ENCODE measurements at places on chromosomes 4 and X.

- DNase-seq = no peak
These were observed 22.9 kb upstream of the PDLIM5 start for GRCh38 chr4:94428884-94429283.

DNA sequence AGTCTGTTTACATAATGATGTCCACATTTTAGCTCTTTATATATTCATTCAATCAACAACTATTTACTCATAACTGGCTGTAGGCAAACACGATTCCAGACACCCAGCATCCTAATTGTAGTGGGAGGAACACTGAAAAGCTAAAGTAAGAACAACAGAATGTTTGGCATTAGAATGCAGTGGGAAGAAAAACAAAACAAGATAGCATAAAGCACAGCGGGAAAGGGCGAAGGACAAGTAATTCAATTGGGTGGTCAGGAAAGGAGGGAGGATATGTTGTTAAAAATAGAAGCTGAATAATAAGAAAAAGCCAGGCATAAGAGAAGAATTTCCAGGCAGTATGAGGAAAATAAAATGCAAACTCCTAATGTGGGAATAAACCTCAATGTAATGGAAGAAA, 189.5 kb upstream of the FAT4 start:
- DNase-seq = no peak

GRCh38 chr4:1384675-1385372, 21.4 kb downstream of the NKX1-1 start:
- no peak for DNase-seq

GRCh38 chrX:150449313-150449712, 86.2 kb downstream of the MAMLD1 start:
- no peak for DNase-seq

DNA sequence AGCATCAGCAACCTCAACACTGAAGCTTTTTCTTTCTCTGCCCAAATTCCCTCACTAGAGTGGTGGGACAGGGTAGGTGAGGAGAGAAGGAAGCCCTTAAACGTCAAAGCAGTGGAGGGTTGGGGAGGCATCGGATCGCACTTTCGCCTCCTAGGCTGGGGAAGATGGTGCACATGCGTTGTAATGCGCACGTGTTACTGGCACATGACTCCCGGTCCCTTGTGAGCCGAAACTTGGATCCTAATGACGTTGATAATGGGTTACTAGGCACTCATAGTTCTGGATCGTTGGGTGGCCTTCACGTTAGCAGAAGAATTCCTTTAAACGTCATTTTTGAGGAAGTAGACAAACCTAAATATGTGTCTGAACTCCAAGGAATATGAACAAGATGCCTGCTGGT, at the start of gene CBLL2:
Gene CBLL2, plus strand, starts transcription at position 301 of the 400 bp plus-strand sequence. Its CDS starts 79 bp downstream, at position 380.
- DNase-seq = no peak

GRCh38 chrX:53398216-53398615, 24.2 kb downstream of the SMC1A start:
- DNase-seq = no peak

- DNase-seq = no peak
These were observed 342.5 kb upstream of the GATB start for GRCh38 chr4:152103181-152103901.

GRCh38 chrX:98931216-98931615, 1478.9 kb downstream of the PCDH19 start:
- no peak for DNase-seq

- no peak for DNase-seq
These were observed 172.5 kb downstream of the RAP1GDS1 start for GRCh38 chr4:98433691-98434090.

- no peak for DNase-seq
These were observed 21.0 kb downstream of the ATP2B3 start for GRCh38 chrX:153538424-153538823.

DNA sequence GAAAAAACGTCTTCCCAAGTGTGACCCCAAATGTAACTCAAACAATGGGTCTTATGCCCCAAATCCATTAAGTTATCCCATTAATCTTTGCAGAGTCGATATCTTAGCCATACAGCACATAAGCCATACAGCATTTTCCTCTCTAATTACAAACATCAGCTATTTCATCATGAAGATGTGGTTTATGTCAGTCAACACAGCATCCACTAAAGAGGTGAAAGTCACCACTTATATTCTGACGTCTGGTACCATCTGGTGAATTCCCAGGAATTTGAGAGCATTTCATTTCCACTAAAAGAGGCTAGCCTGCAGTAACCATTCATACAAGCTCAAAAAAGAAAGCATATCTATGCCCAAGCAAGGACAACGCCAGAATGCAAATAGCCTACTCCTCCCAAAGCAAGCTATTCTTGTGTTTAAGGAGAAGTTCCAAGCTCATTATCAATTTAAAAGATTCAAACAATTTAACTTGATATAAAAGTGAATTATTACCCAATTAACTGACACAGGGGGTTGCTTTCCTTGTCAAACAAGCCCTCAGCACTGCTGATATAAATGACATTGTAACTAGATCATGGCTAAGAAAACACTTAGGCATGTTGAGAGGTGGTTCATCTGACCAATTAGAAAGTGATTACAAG, 203.3 kb downstream of the ANTXR2 start:
- DNase-seq = no peak

GRCh38 chrX:49754233-49754857, 58.6 kb upstream of the PAGE1 start:
- peak; percentile 59 for DNase-seq

DNA sequence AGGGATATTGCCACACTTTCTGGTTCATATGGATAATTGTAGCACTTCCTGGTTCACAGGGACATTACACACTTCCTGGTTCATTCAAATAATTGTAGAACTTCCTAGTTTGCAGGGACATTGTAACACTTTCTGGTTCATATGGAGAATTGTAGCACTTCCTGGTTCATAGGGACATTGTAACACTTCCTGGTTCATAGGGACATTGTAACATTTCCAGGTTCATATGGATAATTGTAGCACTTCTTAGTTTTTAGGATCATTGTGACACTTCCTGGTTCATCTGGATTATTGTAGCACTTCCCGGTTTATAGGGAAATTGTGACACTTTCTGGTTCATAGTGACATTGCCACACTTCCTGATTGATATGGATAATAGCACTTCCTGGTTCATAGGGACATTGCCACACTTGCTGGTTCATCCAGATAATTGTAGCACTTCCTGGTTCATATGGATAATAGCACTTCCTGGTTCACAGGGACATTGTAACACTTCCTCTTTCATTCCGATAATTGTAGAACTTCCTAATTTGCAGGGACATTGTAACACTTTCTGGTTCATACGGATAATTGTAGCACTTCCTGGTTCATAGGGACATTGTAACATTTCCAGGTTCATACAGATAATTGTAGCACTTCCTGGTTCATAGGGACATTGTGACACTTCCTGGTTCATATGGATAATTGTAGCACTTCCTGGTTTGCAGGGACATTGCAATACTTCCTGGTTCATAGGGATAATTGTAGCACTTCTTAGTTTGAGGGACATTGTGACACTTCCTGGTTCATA, 59.2 kb upstream of the CD99 start:
- peak; percentile 65 for DNase-seq

DNA sequence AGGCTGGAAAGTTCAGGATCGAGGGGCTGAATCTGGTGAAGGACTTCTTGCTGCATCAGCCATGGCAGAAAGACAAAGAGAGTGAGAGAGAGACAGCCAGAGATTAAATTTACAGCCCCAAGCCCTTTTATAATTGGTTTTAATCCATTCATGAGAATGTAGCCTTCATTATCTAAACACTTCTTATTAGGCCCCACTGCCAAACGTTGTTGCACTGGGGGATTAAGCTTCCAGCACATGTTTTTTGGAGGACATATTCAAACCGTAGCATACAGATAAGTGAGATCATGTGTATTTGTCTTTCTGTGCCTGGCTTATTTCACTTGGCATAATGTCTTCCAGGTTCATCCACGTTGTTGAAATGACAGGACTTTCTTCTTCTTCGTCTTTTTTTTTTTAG, 524.7 kb downstream of the SPRY1 start:
- DNase-seq = no peak

DNA sequence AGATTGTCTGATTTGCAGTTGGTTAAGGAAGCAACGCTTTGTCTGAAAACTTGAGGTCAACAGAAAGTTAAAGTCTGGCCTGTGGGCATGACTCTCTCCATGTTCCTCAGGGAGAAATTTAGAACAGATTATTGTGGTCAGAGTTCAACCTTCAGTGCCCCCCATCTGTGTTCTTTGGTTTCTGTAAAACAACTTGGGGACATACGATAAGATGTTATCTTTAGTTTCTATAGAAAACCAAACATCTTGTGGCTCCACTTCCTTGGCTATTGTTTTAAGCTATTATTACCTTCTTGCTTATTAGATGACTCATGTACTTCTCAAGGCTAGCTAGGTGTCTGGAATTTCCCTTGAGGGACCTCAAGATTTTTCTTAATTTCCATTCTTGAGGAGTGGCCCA, 507.7 kb downstream of the PDHA2 start:
- DNase-seq = no peak

GRCh38 chr4:4334798-4335520, 44.9 kb downstream of the ZBTB49 start:
- DNase-seq = peak; percentile 30

DNA sequence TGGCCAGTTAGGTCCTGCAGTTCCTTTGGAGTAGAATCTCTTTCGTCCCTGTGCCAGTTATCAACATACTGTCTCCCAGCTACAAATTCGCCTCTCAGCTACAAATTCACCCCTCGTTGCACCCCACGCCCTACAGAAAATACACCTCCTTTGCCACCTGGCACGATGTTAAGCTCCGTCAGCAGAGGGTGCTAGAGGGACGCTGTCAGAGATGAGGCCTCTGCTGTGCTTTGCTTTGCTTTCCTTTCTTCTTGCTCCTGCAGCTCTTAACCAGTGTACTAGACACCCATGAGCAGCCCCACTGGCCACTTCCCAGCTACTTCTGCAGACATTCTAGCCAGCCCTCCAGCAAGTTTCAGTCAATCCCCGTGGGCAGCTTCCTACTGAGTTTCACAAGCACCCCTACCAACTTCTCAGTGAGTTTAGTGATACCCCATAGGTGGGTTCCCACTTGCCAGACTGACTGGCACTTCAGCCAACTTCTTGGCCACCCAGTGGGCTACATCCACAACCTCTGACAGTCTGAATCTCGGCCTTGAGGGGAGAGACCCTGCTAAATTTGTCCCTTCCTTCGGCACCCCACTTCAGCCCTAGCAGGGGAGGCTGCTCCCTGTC, 21.8 kb downstream of the HAUS3 start:
- peak; percentile 53 for DNase-seq

GRCh38 chrX:10949541-10949940, 161.6 kb upstream of the HCCS start:
- no peak for DNase-seq

DNA sequence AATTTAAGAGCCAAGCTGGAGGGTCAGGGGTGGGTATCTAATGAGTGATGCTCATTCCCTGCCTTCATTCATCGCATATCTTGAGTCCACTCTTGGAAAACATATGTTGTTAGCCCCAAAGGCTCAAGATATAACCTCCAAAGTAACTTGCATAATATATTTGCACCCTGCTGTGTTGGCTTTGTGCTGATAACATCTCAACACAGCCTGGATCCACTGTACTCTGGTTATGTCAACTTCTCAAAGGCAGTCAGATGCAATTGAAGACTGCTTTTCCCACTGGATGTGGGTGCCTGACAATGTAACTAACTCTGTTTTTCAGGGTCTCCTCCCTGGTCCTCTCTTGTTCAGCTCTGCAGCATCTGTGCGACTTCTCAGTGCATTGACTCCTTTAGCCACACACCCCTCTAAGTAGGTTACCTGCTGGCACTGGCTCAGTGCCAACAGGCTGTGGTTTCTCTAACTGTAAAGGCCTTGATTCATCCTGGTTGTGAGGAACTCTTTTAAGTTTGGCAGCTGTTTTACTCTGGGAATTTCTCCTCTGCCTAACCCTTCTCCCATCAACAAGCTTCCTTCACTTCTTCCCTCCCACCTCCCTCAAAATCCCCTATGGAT, 28.1 kb downstream of the SLC16A2 start:
- DNase-seq = no peak

GRCh38 chr4:137274404-137274803, 257.9 kb downstream of the PCDH18 start:
- DNase-seq = no peak

DNA sequence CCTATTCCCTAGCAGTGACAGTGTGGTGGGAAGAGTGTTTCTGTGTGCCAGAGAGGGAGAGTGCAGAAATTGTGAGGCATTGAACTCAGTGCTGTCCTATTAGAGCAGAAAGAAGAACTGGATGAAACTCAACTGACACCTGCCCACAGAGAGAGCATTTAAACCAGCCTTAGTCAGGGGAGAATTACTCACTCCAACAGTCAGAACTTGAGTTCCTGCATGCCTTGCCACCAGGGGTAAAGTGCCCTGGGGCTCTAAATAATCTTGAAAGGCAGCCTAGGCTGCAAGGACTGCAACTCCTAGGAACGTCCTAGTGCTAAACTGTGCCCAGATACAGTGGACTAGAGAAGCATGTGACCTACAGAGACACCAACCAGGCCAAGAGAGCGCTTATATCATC, 12.8 kb downstream of the CYSLTR1 start:
- DNase-seq = peak; percentile 68

Data from inflammatory macrophage (primary cell).